ENCODE measurements at places on chromosomes 12 and 14. TPM values are rescaled to one million over a fixed set of nuclear protein-coding genes. Genes with fewer than 3 reads are reported as not detected.

The DPF3 gene
- not detected for total RNA-seq

The CFL2 gene
- 105 TPM for total RNA-seq

The KDM5A gene
- 44.7 TPM for total RNA-seq

The KCNK13 gene
- total RNA-seq, result not detected

The MUCL1 gene
- total RNA-seq, result not detected
